ENCODE measurements at places on chromosomes 5 and 9. TPM values are rescaled to one million over a fixed set of nuclear protein-coding genes. Genes with fewer than 3 reads are reported as not detected.

- no peak for DNase-seq
These were observed 409.7 kb upstream of the PIK3R1 start for GRCh38 chr5:67805666-67806348.

Gene PFN3
- total RNA-seq, result not detected

GRCh38 chr5:168874713-168875380, 295.7 kb upstream of the PANK3 start:
- DNase-seq, result no peak

DNA sequence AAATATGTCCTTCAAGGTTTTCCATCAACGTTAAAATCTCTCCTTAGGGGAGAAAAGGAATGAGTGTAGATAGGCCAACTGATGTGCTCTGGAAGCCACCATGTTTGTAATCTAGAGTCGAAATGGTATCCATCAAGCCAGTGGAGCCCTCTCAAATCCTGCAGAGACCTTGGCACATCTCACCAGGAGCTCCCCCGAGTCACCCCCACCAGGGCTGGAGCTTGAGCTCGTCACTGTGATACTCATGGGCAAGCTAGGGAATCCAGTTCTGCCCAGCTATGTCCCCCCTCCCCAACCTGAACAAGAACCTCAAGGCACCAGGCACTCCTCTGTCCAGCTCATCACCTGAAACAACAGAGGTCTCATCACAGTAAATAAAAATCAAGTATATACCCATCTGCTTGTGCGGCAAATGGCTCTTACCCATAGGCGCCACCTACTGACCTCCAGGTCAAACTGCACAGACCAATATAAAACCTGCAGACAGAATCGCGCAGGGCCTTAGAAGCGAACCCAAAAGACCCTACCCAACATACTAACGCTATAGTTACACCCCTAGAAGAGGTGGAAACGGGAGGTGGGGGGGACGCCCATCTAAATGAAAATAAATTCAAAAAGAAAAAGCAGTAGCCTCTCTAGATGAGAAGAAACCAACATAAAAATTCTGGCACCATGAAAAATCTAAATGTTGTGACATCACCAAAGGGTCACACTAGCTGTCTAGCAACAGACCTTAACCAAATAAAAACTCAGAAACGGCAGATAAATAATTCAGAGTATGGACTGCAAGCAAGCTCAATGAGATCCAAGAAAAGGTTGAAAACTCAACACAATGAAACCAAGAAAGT, 75.0 kb downstream of the TTC39B start:
- DNase-seq, result no peak

GRCh38 chr5:28110781-28111180, 1072.4 kb upstream of the CDH9 start:
- DNase-seq, result no peak

DNA sequence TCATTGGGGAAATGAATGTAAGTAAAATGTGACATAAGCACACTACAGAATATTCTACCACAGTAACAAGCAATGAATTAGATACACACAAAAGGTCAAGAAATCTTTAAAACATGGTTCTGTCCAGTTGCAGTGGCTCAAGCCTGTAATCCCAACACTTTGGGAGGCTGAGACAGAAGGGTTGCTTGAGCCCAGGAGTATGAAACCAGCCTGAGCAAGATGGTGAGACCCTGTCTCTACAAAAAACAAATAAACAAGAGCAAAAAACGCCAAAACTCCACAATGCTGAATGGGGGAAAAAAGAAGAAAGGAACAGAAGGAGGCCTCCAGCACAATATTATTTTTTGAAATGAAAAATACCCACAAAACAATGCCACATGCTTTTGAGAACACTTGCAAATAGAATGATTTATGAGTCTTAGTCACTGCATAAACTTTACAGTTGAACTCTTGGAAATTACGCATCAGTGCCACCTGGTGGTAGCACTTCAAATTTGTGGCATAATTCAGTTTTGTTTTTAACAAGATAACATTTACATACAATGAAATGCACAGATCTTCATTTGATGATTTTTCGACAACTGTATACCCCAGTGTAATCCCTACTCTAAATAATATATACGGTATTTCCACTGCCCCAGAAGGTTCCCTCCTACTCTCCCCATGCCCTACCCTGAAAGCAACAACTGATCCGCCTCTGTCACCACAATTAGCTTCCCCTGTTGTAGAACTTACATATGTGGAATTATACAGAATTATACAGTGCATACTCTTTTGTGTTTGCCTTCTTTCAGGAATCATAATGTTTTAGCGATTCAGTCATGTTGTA, 14.4 kb upstream of the SPINK4 start:
- DNase-seq, result peak; percentile 78

Gene GLRA1
- not detected for total RNA-seq

GRCh38 chr9:89699646-89700045, 94.8 kb downstream of the GADD45G start:
- no peak for DNase-seq

Gene PCDHGC4
- total RNA-seq, result 4.1 TPM

DNA sequence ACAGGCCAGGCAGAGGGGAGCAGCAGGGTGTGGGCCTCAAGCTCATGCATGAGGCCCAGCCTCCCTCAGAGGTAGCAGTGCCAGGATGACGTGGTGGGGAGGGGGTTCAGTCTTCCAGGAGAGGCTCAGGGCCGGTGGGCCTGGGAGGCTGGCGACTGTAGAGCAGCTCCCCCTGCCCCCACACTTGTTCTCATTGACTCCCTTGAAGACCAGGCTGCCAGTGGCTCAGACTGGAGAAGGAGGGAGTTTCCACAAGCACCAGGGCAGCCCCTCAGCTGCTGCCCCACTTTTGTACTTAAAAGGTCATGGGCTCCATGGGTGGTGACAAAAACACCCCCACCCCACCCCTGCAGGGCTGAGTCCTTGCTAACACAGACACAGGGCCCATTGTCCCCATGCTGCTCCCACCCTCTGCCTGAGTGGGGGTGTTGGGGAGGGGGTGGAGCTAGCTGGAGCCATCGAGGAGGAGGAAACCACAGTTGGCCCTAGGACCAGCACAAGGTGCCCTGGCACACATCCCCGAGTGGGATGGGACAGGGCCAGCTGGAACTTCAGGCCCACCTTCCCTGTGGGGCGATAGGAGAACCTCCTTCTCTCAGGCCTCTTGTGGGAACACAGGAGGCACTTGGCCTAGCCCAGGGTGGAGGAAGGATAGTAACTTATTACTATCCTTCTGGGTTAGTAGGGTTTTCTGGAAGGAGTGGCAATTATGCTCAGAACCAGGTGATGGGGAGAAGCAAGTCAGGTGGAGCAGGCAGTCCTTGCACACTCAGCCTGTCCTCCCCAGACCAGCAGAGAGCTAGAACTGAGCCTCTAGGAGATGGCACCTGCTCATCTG, 10.7 kb downstream of the PDLIM4 start:
- DNase-seq, result no peak

DNA sequence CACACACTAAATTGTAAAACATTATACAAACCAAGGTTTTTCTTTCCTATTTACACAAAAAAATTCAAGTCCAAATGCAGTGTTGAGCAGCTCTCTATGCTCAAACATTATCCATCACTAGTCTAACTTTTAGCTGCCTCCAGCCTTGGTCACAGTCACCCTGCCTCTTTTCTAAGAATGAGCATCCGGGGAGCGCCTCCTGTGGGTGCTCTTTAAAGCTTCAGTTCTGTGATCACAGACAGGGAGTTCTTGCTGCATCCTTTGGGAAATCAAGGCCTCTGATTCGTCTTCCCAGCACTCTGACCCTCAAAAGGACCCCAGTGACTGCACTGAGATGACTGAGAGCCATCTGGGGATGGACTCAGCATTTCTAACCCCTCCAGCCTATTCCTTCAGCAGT, 289.6 kb downstream of the SEC61B start:
- DNase-seq, result no peak

DNA sequence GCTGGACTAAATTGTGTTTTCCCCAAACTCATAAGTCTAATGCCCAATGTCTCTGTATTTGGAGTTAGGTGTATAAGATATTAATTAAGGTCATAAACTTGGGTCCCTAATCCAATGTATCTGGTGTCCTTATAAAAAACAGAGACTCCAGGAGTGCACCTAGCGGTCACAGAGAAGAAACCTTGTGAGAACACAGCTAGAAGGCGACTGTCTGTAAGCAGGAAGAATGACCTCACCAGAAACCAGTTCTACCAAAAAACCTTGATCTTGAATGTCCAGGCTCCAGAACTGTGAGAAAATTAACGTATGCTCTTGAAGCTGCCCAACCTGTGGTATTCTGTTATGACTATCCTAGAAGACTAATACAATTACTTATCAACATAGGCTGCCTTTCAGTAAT, 591.7 kb upstream of the PTPRD start:
- no peak for DNase-seq

GRCh38 chr5:116044073-116044472, 11.8 kb downstream of the ARL14EPL start:
- DNase-seq, result no peak

DNA sequence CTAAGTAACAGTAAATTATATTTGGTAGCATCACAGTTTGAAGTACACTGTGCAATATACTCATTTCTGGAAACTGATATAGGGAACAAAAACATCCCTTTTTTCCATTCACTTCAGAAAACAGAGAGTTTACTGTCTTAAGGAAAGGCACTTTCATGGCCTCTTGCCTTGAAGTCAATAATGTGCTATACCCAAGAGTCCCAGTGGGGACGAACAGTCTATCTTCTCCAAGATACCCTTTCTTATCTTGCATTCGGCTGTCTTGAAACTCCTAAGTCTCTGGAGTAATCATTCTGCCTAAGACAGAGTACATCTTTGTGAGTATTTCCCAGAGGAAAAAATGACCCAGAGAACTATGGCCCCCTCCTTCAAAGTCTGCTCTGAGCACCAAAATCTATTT, 107.1 kb downstream of the SLC1A3 start:
- no peak for DNase-seq

GRCh38 chr5:10315824-10316509, 8.3 kb upstream of the CMBL start:
- no peak for DNase-seq

Gene SUSD3
- 2.2 TPM for total RNA-seq

DNA sequence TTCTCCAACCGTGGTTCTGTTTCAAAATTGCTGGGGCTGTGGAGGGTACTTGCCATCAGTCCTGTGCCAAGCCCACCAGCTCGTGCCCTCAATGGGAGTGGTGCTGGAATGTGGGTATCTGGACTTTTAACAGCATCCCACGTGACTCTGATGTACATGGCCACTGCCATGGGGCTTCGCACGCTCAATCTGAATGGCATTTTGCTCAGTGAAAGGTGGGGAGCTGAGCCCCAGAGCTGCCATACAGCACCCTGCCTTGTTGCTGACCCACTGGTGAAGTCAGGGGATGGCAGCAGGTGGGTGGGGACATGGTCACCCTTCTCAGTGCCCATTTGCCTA, 16.6 kb upstream of the SYNPO start:
- no peak for DNase-seq

DNA sequence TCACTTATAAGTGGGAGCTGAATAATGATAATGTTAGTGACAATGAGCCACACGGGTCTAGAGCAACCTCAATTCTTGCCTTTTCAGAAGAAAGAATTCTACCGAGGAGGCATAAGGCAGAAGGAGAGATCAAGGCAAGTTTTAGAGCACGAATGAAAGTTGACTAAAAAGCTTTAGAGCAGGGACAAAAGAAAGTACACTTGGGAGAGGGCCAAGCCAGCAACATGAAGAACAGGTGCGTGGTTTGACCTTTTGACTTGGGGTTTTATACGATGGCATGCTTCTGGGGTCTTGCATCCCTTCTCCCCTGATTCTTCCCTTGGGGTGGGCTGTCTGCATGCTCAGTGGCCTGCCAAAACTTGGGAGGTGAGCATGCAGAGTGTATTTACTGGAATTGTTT, 12.5 kb upstream of the OXCT1 start:
- no peak for DNase-seq

Gene LAMC3
- total RNA-seq, result 156 TPM

Gene DMRTA1
- total RNA-seq, result 1.6 TPM

GRCh38 chr9:134640506-134641172, 964 bp upstream of the COL5A1 start:
- no peak for DNase-seq

Gene NR4A3
- 0.64 TPM for total RNA-seq

Gene ANXA1
- 65.3 TPM for total RNA-seq

DNA sequence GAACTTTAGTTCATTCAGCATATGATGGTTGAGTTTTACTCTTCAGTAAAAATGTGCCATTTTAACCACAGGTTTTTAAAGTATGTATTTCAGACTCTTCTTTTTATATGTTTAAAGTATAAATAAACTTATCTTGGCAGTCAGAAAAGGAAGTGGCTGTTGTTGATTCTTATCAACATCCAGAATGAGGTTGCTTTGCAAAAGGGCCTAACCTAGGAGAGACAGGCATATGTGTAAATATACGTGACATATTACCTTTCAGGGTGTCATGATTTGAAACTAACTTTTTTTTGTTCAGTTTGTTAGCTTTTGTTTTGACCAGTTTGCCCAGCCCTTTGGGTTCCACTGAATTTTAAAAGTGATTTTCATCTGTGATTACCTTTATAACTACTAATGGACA, 7.4 kb downstream of the SMARCA2 start:
- DNase-seq, result no peak

Gene DMRT3
- total RNA-seq, result 1.8 TPM

DNA sequence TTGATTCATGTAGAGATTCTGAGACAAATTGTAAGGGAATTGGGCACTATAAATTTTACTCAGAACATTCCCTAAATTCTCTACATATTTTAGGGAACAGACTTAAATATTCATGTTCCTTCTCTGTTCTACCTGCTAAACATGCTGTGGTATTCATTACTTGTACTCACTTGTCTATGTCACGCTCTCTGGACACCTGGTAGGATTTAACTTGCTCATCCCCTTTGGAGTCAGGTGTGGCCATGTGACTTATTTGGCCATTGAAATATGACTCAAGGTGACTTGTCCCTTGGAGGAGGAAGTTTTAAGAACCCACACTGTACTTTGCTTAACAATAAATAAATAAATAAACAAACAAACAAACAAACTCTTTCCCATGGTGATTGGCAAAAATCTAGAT, 2258.8 kb upstream of the WWC1 start:
- DNase-seq, result no peak

DNA sequence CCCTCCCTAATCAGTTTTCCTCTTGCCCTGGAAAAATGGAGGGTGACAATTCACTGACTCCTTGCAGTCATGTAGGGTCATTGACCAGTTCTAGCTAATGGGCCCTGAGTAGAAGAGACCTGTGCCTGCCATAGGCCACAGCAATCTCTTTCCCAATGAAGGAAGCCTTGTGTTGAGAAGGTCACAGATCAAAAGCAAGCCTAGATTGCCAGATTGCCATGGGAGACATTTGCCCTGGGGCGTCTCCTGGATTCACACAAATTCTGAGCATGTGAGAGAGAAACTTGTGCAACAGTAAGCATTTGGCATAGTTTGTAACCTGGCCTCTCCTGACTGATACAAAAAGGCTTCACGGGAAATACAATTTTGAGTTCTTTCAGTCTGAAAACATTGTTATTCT, 148.0 kb downstream of the NUDT12 start:
- no peak for DNase-seq

Gene TLR4
- total RNA-seq, result 4.7 TPM

Gene NIPBL
- 43.2 TPM for total RNA-seq

DNA sequence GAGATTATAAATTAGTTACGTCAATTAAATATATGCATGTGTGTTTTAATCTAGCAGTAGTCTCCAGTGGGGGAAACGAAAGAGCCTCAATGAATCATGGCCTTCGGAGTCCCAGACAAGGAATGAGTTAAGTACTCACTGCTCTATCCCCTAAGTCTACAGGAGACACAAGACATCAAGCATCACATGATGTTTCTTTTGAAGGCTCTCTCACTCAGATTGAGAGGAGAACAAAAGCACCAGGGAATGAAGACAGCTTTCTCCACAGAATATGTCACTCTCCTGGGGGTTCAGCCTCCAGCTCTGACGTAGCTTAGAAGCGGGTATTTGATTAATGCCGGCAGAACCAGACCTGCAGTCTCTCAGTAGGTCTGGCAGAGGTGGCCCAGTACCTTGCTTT, 381.4 kb downstream of the ACTL7B start:
- DNase-seq, result no peak
